Tibial nerve (tissue), 4 donors: ENCODE measurements at places on chromosomes 7 and 10. TPM values are rescaled to one million over a fixed set of nuclear protein-coding genes. Genes with fewer than 3 reads are reported as not detected.
A peak's percentile ranks its signal among the peaks of the same experiment; 100 is the strongest.

Gene ASB13
- 36.9 TPM for total RNA-seq

Gene AKR1C8
- not detected for total RNA-seq

Gene ANKRD22
- total RNA-seq: not detected

- no peak overlapping the region for H3K4me3 ChIP-seq
- H3K27me3 ChIP-seq: no peaks in the 10 kb centered on the region
- DNase-seq: peak; percentile 33
- H3K36me3 ChIP-seq: no peaks in the 10 kb centered on the region
- H3K27ac ChIP-seq: peak overlapping the region; percentile 98
These were observed 45.8 kb downstream of the PDK4 start for GRCh38 chr7:95550546-95550945.

GRCh38 chr7:140141256-140141655 is 35.5 kb downstream of the KDM7A start:
- H3K27me3 ChIP-seq: no peaks in the 10 kb centered on the region
- H3K4me1 ChIP-seq: peaks cover 4% of the 10 kb centered on the region
- H3K4me3 ChIP-seq: no peak overlapping the region
- peaks cover 15% of the 10 kb centered on the region for H3K36me3 ChIP-seq

GRCh38 chr7:78955329-78955728 is 498.1 kb downstream of the MAGI2 start:
- no peak overlapping the region for H3K4me3 ChIP-seq
- H3K36me3 ChIP-seq: no peaks in the 10 kb centered on the region
- no peaks in the 10 kb centered on the region for H3K4me1 ChIP-seq
- H3K27ac ChIP-seq: no peak overlapping the region

DNA sequence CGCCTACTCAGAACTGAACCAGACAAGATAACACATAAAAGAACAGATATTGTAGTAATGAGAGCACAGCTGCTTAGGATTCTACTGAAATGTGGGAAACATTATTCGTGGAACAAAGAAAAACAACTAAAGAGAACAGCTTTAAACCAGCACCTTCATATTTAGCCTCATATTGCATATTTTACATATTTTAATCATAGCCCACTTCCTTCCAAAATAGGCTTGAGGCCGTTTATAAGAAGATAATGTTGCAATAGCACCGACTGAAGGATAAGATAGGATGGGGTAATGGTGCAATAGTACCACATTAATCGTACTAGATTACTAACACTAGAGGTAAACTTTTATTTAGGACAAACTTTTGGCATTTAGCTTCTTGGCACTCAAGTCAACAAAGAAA is 71.3 kb downstream of the KCND2 start:
- H3K4me1 ChIP-seq: no peaks in the 10 kb centered on the region
- H3K27ac ChIP-seq: no peak overlapping the region
- no peaks in the 10 kb centered on the region for H3K27me3 ChIP-seq
- no peaks in the 10 kb centered on the region for H3K36me3 ChIP-seq
